ENCODE measurements at places on chromosomes 11 and 22.

DNA sequence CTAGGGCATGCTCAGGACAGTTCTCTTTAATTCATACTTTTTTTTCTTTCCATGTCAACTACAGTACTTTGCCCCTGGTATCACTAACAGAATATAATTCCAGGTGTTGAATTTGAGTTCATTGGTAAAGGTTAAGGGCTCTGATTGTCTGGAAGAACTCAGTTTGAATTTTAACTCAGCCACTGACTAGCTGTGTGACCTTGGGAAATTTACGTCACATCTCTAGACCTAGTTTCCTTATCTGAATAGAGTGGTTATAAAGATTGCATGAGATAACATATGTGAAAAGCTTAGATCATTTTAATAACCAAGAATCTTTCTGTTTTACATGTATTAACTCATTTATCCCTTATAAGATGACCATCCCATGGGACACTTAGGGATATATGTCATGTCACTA is 15.8 kb upstream of the ZC3H12C start:
- DNase-seq, result no peak

DNA sequence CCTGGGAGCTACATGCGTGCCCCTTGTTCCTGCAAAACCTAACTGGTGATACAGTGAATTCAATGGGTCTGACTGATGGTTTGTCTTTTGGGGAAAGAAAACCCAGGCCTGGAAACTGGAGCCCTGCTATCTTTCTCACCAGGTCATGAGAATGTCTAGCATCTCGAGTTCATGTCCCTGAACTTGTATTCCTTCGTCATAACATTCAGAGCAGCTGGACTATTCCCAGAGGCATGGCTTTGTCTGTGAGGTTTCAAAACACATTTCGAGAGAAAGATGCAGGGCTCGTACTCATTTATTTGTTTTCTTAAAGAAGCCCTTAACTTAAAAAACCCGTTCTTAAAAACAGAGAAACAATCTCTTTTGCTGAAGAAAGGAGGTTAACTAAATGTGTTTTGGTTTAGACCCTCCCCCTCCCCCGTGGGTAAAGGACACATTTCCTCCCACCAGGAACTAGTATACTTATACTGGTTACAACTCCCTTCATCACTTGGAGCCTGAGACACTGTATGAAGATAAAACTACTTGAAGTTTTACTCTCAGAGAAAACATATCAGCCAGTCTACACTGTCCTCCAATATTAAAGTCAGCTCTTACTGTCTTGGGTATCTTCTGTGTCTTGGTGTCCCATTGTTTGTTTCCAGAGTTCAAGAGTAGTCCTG is 43.2 kb downstream of the ME3 start:
- DNase-seq, result no peak

DNA sequence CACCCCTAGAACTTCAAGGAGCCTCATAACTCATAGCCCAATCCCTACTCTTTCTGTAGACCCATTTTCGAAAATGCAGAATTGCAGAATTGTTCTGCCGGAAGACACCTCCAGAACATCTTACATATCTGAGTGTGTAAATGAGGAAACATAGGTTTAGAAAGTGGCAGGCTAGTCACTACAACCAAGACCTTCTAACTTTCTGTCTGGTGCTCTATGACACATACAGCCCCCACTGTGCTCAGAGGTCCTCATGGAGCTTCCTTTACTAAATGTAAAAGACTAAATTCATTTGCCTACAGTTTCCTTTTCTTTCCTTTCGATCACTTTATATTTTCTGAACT is 132.1 kb upstream of the DDI1 start:
- DNase-seq, result no peak

GRCh38 chr11:10862446-10862845 is 4.6 kb upstream of the ZBED5 start:
- no peak for DNase-seq

DNA sequence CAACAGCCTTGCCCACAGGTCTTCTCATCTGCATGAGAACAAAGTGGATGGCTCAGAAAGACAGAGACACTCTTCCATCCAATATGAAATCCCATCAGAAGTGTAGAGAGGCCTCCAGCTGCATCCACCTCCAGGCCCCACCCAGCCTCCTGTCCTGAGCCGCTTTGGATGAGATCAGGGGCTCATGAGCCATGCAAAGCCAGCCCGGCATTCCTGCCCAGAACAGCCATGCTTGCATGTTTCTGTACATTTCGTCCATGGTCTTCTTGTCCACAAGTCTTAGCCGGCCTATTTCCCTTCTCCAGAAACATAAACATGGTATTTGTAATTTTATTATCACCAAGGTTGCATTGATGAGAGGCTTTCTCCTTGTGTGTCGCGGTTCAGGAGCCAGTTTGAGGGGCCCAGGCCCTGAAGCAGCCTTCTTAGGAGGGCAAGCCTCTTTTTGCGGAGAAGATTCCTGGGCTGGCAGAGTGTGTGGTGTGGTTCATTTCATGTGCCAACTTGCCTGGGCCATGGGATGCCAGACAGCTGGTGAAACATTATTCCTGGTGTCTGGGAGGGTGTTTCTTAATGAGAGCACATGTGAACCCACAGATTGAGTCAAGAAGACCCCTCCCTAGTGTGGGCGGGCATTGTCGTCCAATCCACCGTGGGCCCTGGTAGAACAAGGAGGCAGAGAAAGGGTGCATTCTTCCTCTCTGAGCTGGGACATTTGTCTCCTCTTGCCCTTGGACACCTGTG is 928.9 kb downstream of the TBC1D22A start:
- DNase-seq, result no peak

Measured in germinal center (tissue), 1 donor.